Stimulated activated naive CD4-positive, alpha-beta T cell (primary cell): ENCODE measurements at places on chromosomes 16 and 17.

GRCh38 chr17:81522491-81523401 is 5.4 kb upstream of the FSCN2 start:
- no peak for DNase-seq

DNA sequence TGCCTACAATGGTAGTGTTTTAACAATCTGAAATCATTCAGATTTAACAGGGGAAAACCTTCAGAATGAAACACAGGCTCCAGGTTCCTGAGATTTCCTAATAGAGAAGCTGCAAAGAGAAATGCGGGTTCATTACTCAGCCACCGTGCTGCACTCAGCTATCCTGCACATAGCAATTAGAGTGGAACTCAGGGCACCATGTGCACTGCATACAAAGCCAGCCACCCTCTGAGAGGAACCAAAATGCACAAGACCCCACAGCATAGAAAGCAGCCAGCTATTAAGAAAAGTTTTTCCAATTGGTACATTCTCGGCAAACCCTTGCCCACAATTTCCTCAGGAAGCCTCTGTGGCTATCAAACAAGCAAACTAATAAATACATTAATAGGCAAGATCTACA is 37.4 kb downstream of the TOM1L2 start:
- no peak for DNase-seq

GRCh38 chr16:9102379-9102778 is 10.9 kb downstream of the HAPSTR1 start:
- DNase-seq = no peak

DNA sequence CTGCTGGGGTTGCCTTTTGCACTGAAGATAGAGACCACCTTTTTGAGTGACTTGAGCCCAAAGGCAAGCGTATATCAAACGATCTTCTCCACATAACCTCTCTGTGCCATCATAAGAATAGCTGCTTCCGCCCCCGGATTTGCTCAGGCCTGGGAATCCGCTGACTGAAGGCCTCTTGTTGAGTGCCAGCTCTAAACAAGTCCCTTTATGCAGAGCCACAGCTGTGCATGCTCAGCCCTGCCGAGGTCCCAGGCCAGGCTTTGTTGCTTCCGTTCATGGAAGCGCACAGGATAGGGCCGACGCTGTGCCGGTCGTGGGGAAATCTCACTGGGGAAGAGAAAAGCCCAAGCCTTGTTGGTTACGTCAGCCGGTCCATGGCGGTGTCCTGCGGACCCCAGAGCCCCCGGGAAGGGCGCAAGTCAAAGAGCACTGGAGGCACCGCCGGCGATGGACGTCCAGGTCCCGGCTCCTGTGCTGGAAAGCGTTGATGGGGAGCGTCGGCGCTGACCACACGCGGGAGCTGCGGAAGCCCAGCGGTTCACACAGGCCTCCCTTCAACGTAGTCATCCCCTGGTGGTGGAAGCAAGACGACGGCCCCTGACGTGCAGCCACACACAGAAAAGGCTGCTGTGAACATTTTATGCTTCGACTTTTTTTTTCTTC is 23.5 kb upstream of the RPL13 start:
- no peak for DNase-seq

DNA sequence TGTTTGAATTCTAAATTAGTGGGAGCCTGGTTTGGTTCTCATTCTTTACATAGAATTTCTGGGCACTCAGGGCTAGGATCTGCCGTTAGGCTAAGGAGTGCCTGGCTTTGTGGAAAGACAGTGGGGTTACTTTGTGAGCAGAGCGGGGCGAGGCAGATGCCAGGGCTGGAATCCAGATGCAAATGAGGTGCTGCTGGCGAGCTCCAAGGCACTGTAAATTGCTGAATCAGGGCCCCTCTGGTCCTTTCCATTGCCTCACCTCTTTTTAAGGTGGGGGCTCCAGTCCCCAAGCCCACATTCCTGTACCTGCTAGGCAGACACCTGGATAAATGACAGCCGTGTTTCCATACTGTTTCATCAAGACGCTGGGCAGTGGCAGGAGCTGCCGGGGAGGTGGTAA is 33.8 kb downstream of the PIPOX start:
- no peak for DNase-seq

- no peak for DNase-seq
Measured at GRCh38 chr16:47317465-47318240, 143.2 kb downstream of the ITFG1 start.

DNA sequence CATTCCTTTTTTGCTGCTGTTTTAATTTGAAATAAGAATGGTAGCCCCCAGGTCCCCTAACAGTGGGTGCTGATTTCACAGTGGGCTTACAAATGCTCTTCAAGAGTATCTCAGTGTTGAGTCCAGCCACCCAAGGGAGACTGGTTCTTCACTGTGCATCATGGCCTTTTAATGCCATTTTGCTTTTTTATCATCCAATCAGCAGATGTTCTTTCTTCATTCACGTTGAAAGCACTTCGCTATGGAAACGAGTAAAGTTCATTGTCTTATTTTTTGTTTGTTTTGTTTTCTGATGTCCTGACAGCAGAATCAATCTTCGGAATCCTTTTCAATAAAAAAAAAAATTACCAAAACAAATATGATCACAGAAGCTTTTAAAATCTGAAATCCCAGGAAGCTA is 429.0 kb downstream of the MAF start:
- no peak for DNase-seq

DNA sequence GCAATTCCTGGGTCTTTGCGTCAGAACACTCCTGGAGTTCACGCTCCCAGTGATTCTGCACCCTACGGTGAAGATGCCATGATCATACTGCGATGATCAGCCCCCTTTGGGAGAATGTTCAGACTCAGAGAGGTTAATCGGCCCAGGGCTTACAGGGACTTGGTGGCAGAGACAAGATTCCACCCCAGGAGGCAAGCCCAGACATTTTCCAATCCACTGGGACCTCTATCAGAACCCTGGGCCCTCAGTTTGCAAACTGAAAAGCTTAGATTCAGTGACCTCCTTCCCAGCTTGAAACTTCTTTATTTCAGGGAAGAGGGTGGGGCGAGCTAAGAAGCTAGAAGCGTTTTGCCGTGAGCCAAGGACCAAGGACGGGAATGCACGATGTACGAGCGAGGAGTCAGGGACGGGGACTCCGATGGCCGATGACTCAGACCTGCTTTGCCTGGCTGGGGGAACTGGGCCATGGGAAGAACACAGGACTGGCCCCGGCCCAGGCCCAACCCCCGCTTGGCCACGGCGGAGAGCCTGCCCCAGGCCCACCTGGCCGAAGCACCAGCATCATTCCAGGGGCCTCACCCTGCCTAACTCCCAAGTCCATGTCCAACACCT is 34.7 kb downstream of the SOCS3 start:
- no peak for DNase-seq

DNA sequence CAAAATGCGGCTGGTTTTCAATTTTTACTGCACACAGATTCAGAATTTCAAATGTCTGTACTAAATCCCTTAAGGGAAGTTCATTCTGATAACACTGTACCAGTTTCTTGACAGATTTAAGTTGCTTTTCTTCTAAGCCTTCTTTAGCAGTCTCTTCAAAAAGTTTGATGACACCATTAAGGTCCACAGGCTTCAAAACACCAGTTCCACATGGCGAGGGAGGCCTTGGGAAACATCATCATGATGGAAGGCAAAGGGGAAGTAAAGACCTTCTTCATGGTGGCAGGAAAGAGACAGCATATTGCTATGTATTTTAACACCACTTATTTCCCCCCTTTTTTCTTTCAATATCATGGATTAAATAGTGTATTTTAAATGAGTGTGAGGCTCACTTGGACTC is 24.5 kb downstream of the NLRC5 start:
- no peak for DNase-seq

DNA sequence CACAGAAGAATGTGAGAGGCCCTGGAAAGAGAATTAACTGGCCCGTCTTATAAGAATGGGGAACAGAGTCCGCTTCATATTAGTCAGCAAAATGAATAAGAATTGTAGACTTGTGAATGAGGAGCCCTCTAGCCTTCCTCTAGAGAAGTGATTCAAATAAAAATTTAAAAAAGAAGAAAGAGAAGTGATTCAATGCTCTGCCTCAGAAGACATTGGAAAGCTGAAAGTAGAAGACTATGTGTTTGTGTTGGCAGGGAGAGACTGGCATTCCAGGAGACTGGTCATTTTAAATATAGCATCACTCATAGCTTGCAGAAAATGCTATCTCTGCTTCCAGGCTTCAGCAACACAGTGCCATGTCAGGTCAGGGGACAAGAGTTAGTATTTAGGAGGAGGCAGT is 190.6 kb upstream of the HS3ST3A1 start:
- DNase-seq = no peak

DNA sequence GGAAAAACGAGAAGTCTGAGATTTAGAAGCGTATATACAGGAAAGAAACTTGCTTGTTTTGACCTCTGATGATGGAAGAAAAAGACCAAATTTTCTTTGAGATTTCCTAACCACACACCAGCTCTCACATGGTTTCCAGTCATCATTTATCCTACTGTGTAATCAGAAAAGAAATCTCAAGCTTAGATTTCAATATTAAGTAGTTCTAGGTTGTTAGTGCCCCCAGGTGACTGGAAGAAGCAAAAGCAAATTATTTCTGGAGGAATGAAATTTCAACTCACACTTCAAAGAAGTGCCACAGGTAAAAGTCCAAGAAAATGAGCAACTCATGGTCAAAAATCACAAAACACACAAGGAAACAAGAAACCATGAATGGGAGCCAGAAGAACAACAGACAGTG is 51.8 kb upstream of the KDM6B start:
- no peak for DNase-seq

GRCh38 chr16:74999609-75000480 is 1.0 kb downstream of the ZNRF1 start:
- peak; percentile 48 for DNase-seq

DNA sequence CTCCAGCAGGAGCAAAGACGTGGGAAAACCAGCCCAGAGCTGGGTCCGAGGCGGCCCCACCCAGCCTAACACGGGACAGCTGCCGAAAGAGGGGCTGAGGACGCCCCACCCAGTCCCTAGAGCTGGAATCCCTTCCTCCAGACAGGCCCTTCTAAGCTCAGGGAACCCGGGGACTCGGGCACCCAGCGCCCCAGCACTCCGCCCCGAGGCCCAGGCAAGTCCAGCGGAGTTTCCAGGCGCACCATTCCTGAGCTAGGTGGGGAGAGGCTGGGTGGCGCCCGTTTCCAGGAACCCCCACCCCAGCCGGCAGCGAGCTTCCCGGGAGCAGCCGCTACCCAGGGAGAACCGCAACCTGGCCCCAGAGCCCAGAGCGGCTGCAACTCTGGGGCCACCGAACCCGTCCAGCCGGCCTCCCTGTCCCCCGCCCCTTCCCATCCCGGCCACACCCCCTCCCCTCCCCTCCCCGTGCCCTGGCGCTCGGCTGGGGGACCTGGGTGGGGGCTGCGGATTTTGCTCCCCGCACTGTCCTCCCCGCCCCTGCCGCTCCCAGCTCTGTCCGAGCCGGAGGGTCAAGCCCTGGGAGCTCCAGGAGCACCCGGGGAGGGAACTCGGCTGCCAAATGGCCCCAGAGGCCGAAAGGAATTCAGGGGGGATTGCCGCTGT is 536 bp downstream of the TMC6 start:
- DNase-seq = no peak

GRCh38 chr17:38579934-38580333 is 25.8 kb downstream of the SRCIN1 start:
- DNase-seq = no peak

DNA sequence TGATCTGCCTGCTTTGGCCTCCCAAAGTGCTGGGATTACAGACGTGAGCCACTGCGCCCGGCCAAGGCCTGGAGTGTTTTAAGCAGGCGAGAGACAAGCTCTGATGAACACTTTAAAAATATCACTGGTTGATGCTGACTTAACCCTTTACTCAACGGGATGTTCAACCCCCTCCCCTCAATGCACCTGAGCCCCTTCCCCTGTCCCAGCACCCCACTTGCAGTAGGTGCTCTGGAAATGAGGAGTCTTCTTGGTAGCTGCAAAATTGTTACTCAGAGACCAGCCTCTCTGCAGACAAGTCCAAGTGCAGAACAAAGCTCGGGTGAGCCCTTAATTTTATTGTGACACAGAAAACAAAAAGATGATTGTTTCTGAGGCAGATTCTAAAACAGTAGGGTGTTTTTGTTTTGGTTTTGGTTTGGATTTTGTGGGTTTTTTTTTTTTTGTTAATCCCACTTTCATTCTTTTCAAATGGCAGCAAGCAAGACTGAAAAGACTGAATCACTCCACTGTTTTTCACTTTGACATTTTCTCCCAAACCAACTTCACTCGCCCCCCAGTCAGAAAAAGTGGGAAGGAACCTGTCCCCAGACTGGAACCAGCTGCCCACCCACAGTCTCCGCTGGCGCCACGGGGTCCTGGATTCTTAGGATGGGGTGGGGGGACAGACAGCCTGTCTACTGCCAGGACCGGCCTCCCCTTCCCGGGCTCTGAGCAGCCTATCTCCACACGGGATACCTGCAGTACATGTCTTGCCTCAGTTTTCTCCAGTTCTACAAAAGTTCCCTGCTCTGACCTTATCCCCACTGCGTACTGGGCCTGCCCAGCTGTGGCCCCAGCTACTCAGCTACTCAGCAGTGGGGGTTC is 5.2 kb upstream of the PLLP start:
- DNase-seq = no peak

GRCh38 chr17:72724267-72724666 is 368.2 kb downstream of the SLC39A11 start:
- no peak for DNase-seq

DNA sequence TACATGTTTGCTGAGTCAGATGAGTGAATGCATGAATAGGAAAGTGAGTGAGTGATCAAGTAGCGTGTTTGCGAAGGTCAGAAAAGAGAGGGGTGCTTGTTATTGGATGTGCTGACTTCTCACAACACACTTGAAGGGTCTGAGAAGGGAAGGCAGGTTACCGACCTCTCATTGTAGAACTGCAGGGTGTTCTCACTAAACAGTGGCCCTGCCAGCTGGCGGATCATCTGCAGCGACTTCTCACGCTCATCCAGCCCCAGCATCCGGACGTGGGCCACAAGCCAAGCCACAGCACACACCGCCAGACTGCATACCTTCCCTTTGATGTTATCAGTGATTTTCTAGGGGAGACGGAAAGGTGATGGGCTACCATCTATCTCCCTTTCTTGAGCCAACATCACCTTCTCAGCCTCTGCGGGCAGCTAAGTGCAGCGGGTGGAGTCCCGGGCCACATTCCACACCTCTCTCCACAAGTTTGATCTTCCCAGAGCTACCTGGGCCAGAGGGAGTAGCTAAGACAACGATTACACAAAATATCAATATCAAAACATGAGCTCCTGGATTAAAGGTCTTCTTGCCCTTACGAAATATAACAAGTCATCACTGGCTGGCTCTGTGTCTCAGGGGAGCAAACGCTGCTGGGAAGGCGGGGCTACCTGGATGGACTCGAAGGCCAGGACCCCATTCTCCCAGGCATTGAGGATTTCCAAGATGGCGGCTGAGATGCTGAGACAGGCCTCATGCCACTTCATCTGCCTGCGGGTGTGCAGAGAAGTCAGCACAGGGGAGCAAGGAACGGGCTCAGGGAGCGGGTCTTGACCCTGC is 11.0 kb downstream of the CSF3 start:
- DNase-seq = peak; percentile 21
